Vein endothelial cell (primary cell): ENCODE measurements at places on chromosomes 4 and X. TPM values are rescaled to one million over a fixed set of nuclear protein-coding genes. Genes with fewer than 3 reads are reported as not detected.

Gene LIMCH1
- 31.0 and 53.1 TPM in 2 replicates for total RNA-seq

Gene ETNPPL
- not detected in 2 replicates for total RNA-seq

Gene HSFX3
- total RNA-seq: not detected in 2 replicates

Gene PAGE1
- total RNA-seq: not detected in 2 replicates

Gene SLIT2
- 1.6 and 2.9 TPM in 2 replicates for total RNA-seq

Gene MAGEB17
- not detected in 2 replicates for total RNA-seq

Gene TECRL
- not detected in 2 replicates for total RNA-seq

Gene IRS4
- total RNA-seq: under 0.01 TPM in 1 of 2 replicates, not detected in the other

Gene SUPT20HL2
- not detected in 2 replicates for total RNA-seq

Gene LUZP4
- not detected in 2 replicates for total RNA-seq

Gene PROM1
- total RNA-seq: 0.10 TPM in 1 of 2 replicates, not detected in the other

Gene UGT2B7
- total RNA-seq: not detected in 2 replicates

Gene EDNRA
- total RNA-seq: under 0.01 and 1.3 TPM in 2 replicates

Gene DGAT2L6
- total RNA-seq: not detected in 2 replicates

Gene ARAP2
- 0.10 TPM in 1 of 2 replicates, not detected in the other for total RNA-seq

Gene IL2RG
- total RNA-seq: 0.19 TPM in 1 of 2 replicates, not detected in the other

Gene GAGE12J
- total RNA-seq: not detected in 2 replicates

Gene PIN4
- total RNA-seq: 6.8 and 10.5 TPM in 2 replicates

Gene SYP
- under 0.01 and 0.10 TPM in 2 replicates for total RNA-seq

Gene MGARP
- total RNA-seq: 2.8 and 18.0 TPM in 2 replicates

Gene ARHGAP36
- total RNA-seq: 0.10 TPM in 1 of 2 replicates, not detected in the other

Gene AMBN
- total RNA-seq: not detected in 2 replicates
